ENCODE measurements at places on chromosomes 16 and 17.

DNA sequence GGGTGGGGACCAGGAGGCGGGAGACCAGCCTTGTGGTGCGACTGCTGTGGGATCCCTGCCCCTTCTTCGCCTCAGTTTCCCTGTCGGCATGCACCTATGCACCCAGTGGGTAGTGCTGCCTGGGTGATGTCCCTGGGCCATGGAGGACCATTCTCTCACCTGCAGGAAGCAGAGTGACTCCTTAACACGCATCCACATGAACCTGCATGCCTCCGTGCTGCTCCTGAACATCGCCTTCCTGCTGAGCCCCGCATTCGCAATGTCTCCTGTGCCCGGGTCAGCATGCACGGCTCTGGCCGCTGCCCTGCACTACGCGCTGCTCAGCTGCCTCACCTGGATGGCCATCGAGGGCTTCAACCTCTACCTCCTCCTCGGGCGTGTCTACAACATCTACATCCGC, 25.2 kb downstream of the ADGRG5 start:
- no peak for DNase-seq

DNA sequence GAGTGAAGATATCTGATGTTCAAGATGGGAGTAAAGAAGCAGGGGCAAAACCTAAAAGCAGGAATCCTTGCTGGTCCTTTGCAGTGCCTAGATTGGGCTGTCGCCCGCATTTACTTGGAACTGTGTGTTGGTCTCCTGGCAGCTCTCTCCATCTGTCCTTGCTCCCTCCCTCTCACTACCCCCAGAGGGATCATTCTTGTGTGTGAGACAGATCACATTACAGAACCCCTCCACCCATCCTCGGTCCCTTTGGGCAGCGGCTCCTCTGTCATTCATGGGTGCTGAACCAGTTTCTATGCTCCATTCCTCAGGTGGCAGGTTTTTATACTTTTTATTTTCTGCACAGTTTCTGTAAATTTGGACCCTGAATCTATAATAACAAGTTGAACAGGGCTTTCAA, 99.4 kb upstream of the MYOCD start:
- DNase-seq, result no peak

- no peak for DNase-seq
These were observed 50.1 kb downstream of the CNGB1 start for GRCh38 chr16:57920880-57921229.

- DNase-seq, result no peak
These were observed 2.9 kb downstream of the NUP93 start for GRCh38 chr16:56732832-56733231.

GRCh38 chr16:85302018-85302847, 190.0 kb upstream of the CIBAR2 start:
- DNase-seq, result no peak

GRCh38 chr17:1730326-1731193, 6.1 kb downstream of the WDR81 start:
- no peak for DNase-seq

DNA sequence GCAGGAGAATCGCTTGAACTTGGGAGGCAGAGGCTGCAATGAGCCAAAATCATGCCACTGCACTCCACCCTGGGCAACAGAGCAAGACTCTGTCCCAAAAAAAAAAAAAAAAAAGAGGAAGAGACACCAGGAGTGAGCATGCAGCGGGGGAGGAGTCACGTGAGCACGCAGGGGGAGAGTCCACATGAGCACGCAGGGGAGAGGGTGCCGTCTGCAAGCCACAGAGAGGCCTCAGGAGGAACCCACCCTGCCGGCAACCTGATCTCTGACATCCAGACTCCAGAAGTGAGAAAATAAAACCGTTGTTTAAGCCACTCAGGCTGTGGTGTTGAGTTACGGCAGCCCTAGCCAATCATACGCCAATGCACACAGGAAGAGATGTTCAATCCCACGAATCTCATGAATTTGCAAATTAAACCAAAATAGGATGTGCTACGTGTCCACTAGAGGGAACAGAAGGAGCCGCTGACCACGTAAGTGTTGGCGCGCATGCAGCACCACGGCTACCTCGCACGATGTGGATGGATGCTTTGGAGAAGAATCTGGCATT, 42.2 kb downstream of the CCDC57 start:
- DNase-seq, result no peak

- no peak for DNase-seq
These were observed 249.9 kb downstream of the GSG1L start for GRCh38 chr16:27813591-27813990.

DNA sequence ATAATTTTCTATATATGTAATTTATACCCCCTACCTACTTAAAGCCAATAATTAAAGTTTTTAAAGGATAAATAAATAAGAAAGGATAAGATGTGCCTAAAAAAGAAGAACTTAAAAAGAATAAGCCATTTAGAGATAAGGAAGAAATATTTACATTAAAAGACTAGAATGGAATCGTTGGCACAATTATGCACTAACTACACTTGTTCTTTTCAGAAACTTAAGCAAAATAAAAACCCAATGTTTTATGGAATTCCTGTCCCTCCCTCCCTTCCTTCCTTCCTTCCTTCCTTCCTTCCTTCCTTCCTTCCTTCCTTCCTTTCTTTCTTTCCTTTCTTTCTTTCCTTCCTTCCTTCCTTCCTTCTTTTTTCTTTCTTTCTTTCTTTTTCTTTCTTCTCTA, 4.5 kb upstream of the KRTAP4-6 start:
- no peak for DNase-seq

- no peak for DNase-seq
These were observed 299.5 kb downstream of the IRF8 start for GRCh38 chr16:86198206-86199118.

GRCh38 chr17:68711858-68712257, 110.7 kb upstream of the FAM20A start:
- DNase-seq, result no peak

DNA sequence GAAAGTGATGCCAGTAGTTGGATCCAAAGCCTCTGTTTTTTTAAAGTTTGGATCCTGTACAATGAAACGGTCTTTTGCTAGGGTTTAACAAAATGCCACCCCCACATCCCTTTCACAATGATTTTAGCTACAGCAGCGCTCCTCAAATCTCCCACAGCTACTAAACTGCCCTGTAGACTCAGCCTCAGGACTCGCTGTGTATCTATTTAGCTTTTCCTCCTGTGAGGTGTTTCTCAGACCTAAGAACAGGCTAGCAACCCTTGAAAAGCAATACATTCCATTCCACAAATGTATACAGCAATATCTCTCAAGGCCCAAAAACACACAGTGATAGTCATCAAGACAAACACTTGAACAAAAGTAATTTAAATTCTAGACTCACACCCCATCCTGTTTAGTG, 206.4 kb downstream of the ZFHX3 start:
- no peak for DNase-seq

- no peak for DNase-seq
These were observed 2.4 kb downstream of the ACTG1 start for GRCh38 chr17:81509972-81510784.

DNA sequence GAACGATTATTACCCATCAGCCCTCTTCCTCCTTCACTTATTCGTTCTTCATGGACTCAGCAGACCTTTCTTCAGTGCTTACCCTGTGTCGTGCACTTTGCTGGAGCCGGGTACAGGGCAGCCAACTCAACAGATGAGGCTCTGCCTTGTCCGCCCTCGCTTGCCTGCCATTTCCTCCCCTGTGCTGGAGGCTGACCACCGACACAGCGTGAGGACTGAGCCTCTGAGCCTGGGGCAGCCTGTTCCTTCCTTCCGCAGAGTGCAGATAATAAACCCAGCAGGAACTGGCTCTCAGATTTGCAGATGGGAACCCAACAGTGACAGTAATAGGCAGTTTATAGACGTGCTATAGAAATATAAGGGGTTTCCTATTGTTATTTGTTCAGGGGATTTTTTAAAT, 7.0 kb upstream of the SLC39A11 start:
- DNase-seq, result no peak

- no peak for DNase-seq
These were observed 11.2 kb downstream of the ZNF771 start for GRCh38 chr16:30418350-30419181.

DNA sequence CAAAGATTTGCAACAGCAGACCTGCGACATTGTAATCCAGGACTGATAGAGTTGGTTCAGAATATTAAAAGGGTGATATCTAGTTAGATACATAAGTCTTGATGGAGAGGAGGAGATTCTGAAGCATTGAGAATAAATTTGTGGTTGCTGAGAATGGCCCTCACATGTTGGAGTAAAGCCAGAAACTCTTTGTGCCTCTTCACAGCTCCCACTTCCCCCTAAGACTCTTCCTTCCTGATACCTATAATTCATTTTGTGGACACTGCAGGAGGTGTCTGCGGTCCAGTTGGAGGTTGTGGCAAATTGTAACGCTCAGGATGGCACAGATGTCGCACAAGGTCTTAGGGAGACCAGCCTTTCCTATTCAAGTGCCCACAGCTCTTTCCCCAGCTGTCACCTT, 17.5 kb downstream of the WWOX start:
- no peak for DNase-seq

DNA sequence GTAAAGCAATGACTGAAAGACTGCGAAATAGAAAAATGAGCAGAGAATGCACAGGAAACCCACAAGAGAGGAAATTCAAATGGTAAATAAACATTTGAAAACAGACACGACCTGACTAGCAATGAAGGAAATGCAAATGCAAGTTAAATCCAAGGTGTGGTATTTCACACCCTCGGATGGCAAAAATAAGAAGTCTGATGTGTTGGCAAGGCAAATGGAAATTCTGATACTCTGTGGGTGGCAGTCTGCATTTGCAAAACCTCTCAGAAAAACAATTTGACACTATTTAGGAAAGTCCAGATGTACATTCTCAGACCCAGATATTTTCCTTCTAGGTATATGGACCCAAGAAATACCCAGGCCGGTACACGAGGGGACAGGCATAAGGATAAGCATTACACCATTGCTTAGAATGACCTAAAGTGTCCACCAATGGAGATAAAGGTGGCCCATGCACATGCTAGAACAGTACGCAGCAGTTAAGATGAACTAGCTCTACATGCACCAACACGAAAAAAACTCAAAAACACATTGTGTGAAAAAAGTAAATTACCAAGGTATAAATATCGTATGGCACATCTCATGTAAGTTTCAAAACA, 116.7 kb downstream of the GAS7 start:
- DNase-seq, result no peak

GRCh38 chr16:29645694-29646187, 17.3 kb upstream of the SPN start:
- no peak for DNase-seq

GRCh38 chr17:37358098-37358829, 17.5 kb upstream of the C17orf78 start:
- DNase-seq, result no peak

DNA sequence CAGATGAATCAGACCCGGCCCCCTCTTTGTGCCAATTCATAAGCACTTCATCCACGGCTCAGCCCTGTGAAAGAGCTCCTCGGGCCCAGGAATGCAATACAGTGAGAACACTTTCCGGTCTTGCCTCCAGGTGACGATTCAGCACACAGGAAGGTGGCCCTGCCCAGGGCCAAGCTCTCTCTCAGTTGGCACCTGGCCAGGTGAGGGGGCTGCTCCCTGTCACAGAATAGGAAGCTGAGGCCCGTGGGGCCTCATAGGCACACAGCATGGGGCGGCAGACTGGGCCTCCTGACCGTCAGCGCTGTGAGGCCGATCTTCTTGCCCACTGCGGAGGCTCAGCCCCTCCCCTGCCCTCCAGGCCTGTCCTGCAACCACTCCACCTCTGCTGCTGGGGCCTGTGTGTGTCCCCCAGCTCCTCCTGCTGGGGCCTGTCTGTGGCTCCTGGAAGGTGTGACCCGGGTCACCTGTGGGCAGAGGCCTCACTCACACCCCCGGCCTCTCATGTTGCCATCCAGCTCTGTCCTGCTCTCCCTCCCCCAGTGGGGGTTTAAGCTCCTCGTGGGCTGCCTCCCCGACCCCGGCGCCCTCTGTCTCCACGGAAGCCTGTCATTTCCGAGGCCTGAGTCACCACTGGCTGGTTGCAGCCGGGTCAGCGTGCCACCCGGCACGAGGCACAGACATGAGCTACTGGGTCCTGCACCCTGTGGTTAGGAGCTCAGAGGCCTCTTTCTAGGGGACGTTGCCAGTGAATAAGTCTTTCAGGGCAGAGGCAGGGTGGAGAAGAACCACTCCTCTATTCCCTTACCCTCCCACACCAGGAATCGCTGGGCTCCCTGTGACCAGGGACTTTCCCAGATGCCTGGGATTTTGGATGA, 114.4 kb downstream of the SEC14L1 start:
- no peak for DNase-seq

GRCh38 chr17:75301049-75301448, 11.8 kb upstream of the SLC25A19 start:
- no peak for DNase-seq

DNA sequence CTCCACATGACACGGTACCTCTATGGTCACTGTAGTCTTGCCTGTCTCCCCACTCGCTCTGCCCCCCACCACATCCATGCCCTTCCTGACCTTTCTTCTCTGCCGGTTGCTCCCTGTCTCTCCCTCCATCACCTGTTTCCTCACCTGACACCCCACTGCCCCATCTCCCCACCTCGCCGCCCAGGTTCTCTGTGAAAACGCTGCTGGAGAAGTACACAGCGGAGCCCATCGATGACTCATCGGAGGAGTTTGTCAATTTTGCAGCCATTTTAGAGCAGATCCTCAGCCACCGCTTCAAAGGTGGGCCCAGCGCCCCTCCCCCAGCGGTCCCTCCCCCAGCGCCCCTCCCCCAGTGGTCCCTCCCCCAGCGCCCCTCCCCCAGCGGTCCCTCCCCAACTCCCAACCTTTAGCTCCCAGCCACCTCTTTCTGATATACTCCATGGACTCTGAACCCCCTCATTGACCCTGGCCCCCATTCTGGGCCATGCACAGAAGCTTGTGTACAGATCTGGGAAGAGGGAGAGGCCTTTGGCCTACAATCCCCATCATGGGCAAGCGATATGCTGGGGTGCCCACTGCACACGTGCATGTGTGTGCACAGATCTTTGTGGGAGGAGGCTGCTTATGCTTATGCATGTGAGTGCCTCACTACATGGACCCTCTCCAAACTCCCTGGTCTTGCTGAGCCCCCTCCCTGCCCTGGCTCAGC, 4.1 kb downstream of the RUNDC3A start:
- no peak for DNase-seq

DNA sequence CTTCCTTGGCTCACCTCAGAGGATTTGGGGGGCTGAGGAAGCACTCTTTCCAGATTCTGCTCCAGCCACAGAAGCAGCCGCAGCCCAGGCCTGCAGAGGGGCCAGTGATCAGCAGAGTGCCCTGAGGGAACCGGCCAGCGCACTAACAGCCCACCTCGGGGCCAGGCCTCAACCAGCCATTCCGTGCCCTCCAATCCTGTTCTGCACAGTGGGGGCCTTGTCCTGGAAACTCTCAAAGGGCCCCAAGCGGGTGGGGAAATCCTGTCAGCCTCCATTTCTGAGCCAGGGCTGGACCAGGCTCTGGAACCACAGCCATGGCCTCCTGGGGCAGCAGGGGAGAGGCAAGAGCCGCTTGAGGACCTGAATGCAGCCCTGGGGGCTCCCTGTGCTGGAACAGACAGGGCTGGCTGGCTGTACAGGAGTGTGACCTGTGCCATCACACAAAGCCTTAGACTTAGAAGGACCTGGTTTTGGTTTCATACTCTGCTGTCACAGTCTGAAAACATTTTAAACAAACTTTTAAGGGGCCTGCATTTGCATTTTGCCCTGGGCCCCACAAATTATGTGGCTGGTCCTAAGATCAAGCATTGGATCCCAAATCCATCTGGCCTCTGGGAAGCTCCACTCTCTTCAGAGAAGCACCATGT, 10.0 kb downstream of the CNGB1 start:
- DNase-seq, result no peak

- DNase-seq, result no peak
These were observed 61.7 kb downstream of the MYH13 start for GRCh38 chr17:10311131-10311530.
